ENCODE measurements at places on chromosomes 3 and 15. TPM values are rescaled to one million over a fixed set of nuclear protein-coding genes. Genes with fewer than 3 reads are reported as not detected.

DNA sequence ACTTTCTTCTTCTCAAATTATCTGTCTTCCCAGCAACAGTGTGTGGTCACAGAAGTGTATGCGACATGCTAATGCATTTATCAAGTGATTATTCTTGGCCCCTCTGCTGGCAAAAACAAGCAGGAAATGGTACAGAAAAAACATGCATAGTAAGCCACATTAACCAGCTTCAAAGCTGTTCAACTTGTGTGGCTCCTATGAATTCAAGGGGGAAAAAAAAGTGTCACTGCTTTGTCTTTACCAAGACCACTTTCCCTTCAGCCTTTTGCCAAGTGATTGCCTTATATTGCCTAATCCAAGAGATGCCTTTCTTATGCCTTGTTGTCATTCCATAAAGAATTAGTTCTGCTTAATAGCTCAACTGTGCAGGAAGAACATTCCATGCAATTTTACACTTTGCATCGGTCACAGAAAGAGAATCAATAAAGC lies 39.1 kb downstream of the PRTG start:
- H3K4me1 ChIP-seq = no peaks in the 10 kb centered on the region
- H3K36me3 ChIP-seq = no peaks in the 10 kb centered on the region
- no peak for DNase-seq
- no peak overlapping the region for H3K4me3 ChIP-seq

GP5 gene
- polyA plus RNA-seq = 1.9 TPM

CNTN3 gene
- not detected for polyA plus RNA-seq

CPEB1 gene
- 0.39 TPM for polyA plus RNA-seq

DNA sequence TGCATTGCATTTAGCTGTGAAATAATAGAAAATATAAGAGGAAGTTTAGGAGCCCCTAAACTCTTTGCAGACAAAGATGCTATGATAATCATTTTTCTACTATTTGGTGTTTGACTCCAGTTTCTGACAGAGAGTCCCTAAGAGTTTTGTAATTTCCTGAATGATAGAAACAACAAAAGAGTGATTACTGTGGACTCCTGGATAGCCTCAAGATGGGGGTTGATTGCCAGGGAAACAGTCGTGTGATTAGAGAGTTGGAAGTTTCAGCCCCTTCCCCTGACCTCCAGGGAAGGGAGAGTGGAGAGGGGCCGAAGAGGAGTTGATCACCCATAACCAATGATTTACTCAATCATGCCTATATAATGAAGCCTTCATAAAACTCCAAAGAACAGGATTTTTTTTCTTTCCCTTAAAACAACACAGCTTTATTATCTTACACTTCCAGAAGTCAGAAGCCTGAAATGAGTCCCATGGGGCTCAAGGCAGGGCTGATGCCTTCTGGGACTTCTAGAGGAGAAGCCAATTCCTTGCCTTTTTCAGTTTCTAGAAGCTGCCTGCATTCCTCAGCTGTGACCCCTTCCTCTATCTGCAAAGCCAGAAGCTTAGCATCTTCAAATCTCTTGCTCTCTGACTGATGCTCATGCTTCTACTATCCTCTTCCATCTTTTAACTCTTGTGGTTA lies 292.3 kb upstream of the ZPLD1 start:
- no peak for DNase-seq
- H3K36me3 ChIP-seq = no peaks in the 10 kb centered on the region
- H3K4me1 ChIP-seq = no peaks in the 10 kb centered on the region
- no peak overlapping the region for H3K27ac ChIP-seq
- no peaks in the 10 kb centered on the region for H3K27me3 ChIP-seq

GRCh38 chr15:89450076-89451006 lies 46.0 kb downstream of the RHCG start:
- no peak for DNase-seq
- no peaks in the 10 kb centered on the region for H3K4me1 ChIP-seq
- peaks cover 4% of the 10 kb centered on the region for H3K27me3 ChIP-seq
- no peak overlapping the region for H3K4me3 ChIP-seq

CILP gene
- not detected for polyA plus RNA-seq

DTX3L gene
- 34.4 TPM for polyA plus RNA-seq

DNA sequence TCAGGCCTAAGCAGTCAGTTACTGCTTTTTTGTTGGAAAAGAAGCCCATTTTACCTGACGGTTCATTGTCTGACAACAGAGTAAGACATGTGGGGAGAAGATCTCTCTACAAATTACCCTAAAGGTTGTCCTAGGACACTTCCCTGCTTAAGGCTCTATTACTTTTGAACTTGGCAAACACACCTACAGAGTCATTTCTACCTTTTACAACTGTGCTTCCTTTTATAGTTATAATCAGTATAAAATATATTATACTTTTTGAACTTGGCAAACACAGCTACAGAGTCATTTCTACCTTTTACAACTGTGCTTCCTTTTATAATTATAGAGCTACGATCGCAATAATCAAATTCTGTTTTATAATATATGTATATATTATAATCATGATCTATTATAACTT lies 215.0 kb downstream of the TPRG1 start:
- H3K27me3 ChIP-seq = no peaks in the 10 kb centered on the region
- no peak overlapping the region for H3K4me3 ChIP-seq
- H3K27ac ChIP-seq = no peak overlapping the region
- no peaks in the 10 kb centered on the region for H3K36me3 ChIP-seq
- no peak for DNase-seq

SCAANT1 gene
- polyA plus RNA-seq = not detected

WNT7A gene
- 9.0 TPM for polyA plus RNA-seq

GRCh38 chr3:173778251-173778650 lies 380.7 kb downstream of the NLGN1 start:
- no peaks in the 10 kb centered on the region for H3K27me3 ChIP-seq
- H3K4me1 ChIP-seq = no peaks in the 10 kb centered on the region
- no peak overlapping the region for H3K4me3 ChIP-seq
- H3K36me3 ChIP-seq = no peaks in the 10 kb centered on the region
- no peak overlapping the region for H3K27ac ChIP-seq

- H3K4me1 ChIP-seq = no peaks in the 10 kb centered on the region
- no peaks in the 10 kb centered on the region for H3K36me3 ChIP-seq
- DNase-seq = no peak
- no peak overlapping the region for H3K4me3 ChIP-seq
Measured at GRCh38 chr15:40600956-40601355, 6.9 kb downstream of the KNL1 start.

GRCh38 chr15:66653398-66653797 lies 48.6 kb upstream of the SMAD6 start:
- no peak overlapping the region for H3K27ac ChIP-seq
- H3K27me3 ChIP-seq = no peaks in the 10 kb centered on the region
- H3K36me3 ChIP-seq = no peaks in the 10 kb centered on the region
- H3K4me1 ChIP-seq = no peaks in the 10 kb centered on the region

- no peak overlapping the region for H3K27ac ChIP-seq
- H3K27me3 ChIP-seq = no peaks in the 10 kb centered on the region
- no peak overlapping the region for H3K4me3 ChIP-seq
- no peaks in the 10 kb centered on the region for H3K4me1 ChIP-seq
- DNase-seq = no peak
- H3K36me3 ChIP-seq = no peaks in the 10 kb centered on the region
Measured at GRCh38 chr3:123295901-123296250, 94.1 kb downstream of the SEC22A start.

EPHA3 gene
- polyA plus RNA-seq = not detected

STRA6 gene
- not detected for polyA plus RNA-seq

DNA sequence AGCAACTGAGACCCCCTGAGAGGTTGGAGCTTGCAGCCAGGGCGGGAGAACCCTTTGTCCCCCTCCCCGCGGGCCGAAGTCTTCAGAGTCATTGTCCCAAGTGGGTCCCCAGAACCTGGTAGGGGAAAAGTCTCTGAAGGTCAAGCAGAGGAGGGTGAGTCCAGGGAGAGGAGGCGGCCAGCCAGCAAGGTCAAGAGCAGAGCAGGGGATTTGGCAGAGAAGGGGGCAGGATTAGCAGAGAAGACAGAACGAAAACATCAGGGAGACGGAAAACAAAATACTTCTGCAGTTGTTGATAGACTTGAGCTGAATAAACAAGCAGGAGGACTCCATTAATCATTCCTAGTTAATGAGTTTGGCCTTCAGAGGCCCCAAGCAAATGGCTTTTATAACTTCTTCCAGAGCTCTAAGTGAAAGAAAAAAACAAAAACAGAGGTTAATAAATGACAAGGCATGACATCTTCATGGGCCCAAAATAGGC lies 66.7 kb downstream of the GRIP2 start:
- no peak overlapping the region for H3K27ac ChIP-seq
- H3K27me3 ChIP-seq = no peaks in the 10 kb centered on the region
- no peak overlapping the region for H3K4me3 ChIP-seq
- DNase-seq = no peak

DNA sequence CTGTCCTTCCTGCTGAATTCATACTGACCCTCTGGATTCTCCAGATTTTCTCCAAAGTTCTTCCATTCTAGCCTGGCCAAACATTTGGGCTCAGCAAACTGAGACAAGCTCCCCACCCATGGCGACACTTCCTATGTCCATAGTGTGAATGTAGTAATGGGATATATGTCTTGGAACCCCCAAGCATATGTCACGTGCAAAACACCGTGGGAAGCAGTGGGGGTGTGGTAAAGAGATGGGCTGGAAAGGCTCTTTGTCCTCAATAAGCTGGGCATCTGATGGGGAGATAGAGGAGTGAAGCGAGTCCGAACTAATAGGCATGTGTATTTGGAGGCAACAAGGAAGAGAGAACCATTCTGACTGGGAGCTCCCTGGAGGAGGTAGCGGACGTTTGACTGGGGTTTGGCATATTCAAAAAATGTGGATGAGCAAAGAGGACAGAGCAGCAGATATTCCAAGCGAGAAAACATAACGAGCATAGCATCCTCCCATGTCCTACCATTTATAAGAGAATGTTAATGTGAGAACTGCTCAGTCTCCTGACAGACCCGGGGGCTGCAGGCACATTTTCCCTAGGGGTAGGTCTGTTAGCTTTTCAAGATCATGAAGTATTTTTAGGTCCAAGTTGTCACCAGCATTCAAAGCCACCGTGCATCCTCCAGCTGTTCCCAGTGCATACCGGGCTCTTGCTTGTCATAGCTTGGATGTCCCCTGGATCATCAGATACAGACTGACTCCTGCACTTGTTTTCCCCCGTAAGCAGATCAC lies 25.6 kb downstream of the TPM1 start:
- peaks cover 5% of the 10 kb centered on the region for H3K36me3 ChIP-seq
- no peak overlapping the region for H3K27ac ChIP-seq
- H3K4me1 ChIP-seq = no peaks in the 10 kb centered on the region
- H3K4me3 ChIP-seq = no peak overlapping the region
- DNase-seq = no peak

CNTN4 gene
- polyA plus RNA-seq = not detected

DNA sequence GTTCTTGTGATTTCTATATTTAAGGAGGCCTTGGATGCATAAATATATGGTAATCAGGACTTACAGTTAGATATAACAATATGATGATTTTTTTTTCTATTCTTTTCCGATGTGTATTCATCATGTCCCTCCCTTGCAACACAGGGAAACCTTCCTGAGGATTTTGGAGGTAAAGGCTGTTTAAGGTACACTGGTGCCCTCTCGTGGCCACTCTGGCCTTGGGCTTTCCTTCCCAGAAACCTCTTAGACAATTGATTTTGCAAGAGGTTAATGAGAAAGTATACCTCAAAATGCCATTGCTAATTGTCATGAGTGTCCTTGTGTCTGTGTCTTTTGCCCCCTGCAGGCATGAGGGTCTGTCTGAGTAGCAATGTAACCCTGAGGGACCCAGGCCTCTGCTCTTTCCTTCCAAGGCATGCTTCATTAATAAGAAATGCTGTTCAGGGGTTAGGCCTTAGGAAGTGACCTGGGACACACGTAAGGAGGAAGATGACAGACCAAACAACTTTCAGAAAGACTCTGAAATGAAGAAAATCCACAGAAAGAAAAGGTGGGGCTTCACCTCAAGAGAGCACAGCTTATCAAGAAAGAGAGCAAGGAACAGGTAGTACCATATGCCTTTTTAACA lies 70.3 kb upstream of the PPP2R3A start:
- no peak overlapping the region for H3K4me3 ChIP-seq
- no peaks in the 10 kb centered on the region for H3K4me1 ChIP-seq
- H3K36me3 ChIP-seq = no peaks in the 10 kb centered on the region
- no peak for DNase-seq
- H3K27me3 ChIP-seq = no peaks in the 10 kb centered on the region

CCR4 gene
- polyA plus RNA-seq = 34.7 TPM

DNA sequence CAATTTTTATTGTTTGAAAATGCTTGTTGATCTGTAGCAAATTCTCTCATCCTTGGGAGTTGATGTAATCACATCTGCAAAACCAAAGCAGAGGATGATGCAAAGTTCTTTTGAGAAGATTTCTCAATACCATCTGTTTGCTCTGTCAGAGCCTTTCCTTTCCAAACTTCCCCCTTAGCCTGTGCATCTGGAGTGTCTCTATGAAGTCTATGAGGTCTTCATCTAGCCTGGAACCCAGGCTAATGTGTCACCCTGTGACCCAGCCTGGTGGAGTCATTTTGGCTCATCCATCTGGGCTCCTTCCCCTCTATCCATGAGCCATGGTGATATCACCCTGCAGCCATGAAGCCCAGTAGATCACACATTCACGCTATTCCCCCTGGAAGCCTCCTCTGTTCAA lies 123.2 kb upstream of the SLC7A14 start:
- no peak overlapping the region for H3K4me3 ChIP-seq
- no peak for DNase-seq
- no peaks in the 10 kb centered on the region for H3K36me3 ChIP-seq
- no peak overlapping the region for H3K27ac ChIP-seq
- no peaks in the 10 kb centered on the region for H3K4me1 ChIP-seq

GRCh38 chr3:162718697-162719096 lies 1222.1 kb downstream of the OTOL1 start:
- H3K27me3 ChIP-seq = no peaks in the 10 kb centered on the region
- DNase-seq = no peak
- H3K4me3 ChIP-seq = no peak overlapping the region
- no peaks in the 10 kb centered on the region for H3K4me1 ChIP-seq

DNA sequence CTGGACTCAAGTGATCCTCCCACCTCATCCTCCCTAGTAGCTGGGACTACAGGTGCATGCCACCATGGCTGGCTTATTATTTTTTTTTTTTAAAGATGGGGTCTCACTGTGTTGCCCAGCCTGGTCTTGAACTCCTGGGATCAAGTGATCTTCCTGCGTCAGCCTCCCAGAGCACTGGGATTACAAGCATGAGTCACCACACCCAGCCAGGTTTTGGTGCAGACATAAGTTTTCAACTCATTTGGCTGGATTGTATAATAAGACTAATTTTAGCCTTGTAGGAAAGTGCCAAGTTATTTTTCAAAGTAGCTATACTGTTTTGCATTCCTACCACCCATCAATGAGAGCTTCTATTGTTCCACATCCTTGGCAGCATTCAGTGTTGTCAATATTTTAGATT lies 32.1 kb downstream of the BUB1B start:
- H3K36me3 ChIP-seq = no peaks in the 10 kb centered on the region
- H3K4me1 ChIP-seq = peaks cover 14% of the 10 kb centered on the region
- H3K27ac ChIP-seq = no peak overlapping the region
- H3K4me3 ChIP-seq = no peak overlapping the region

GOLGA8J gene
- not detected for polyA plus RNA-seq

CORO2B gene
- not detected for polyA plus RNA-seq
